ENCODE measurements at places on chromosomes 16 and 17.

GRCh38 chr16:84806256-84806889 is 13.4 kb upstream of the CRISPLD2 start:
- no peak for DNase-seq

- DNase-seq = no peak
These were observed 2.4 kb upstream of the CDH16 start for GRCh38 chr16:66920924-66921680.

- DNase-seq = peak; percentile 65
These were observed 32.6 kb upstream of the MEOX1 start for GRCh38 chr17:43694081-43694870.

DNA sequence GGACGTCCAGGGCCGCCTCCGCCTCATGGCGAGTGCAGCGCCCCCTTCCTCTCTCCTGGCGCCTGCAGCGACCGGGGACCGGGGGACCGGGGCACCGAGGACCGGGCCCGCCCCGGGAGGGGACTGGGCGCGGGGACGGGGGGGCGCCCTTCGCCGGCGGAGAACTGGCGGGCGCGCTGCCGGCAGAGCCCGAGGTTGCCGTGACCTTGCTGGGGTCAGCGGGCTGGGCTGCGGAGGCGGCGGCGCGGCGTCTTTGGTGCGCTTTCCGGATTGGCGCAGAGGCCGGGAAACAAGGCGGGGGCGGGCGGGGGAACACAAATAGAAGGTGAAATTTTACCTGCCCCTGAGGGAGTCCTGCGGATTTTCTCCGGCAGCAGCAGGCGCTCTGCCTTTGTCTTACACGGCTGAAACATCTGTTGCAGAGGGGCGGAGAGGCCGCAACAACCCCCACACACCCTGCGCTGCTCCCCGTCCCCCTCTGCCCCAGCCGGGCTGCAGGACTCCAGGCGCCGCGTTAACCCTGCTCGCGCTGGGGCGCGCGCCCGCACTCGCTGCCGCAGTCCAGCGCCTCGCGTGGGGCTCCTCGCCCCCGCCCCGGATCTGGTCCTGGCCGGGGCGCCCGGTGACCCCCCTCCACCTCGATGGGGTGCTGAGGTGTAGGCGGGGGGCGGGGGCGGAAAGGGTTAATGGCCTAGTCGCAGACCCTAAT is 53.5 kb downstream of the SREBF1 start:
- peak; percentile 32 for DNase-seq

DNA sequence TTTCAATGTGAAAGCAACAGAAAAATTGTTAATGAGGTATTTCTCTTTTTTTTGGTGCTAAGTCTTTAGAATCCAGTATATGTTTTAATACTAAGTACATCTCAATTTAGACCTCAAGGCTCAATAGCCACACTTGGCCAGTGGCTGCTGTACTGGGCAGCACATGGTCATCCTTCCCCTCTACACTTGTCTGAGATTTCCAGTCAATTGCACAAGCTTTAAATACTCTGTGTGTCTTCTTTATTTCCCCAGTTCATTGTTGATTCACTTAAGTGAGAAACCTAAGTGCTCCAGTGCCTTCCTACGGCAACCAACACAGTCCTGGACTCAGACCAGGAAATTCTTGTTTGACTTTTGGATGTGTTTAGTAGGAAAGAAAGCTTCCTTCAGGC is 62.2 kb downstream of the TNRC6C start:
- no peak for DNase-seq

- DNase-seq = no peak
These were observed 65.2 kb upstream of the SMIM36 start for GRCh38 chr17:55576237-55576995.

- no peak for DNase-seq
These were observed 228.7 kb upstream of the ASIC2 start for GRCh38 chr17:33521784-33522183.

DNA sequence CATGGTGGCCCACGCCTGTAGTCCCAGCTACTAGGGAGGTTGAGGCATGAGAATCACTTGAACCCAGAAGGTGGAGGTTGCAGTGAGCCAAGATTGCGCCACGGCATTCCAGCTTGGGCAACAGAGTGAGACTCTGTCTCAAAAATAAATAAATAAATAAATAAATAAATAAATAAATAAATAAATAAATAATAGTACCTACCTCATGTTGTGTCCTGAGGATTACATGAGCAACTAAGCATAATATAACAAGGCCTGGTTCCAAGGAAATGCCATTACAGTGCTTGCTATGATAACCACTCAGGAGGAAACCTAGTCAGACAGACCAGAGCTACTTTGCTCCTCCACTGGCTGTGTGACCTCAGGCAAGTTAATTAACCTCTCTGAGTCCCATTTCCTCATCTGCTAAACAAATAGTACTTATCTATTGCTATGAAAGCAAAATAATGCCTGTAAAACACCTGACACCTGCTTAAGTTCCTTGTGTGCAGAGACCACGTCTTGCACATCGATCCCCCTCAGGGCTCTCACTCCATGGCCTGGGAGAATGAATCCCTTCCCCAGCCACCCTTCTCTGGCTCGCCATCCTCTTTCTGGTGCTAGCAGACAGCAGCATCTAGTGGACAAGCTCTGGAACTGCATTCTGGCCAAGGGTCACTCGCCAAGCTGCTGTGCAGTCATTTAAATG is 7.5 kb downstream of the EPOP start:
- DNase-seq = peak; percentile 23

DNA sequence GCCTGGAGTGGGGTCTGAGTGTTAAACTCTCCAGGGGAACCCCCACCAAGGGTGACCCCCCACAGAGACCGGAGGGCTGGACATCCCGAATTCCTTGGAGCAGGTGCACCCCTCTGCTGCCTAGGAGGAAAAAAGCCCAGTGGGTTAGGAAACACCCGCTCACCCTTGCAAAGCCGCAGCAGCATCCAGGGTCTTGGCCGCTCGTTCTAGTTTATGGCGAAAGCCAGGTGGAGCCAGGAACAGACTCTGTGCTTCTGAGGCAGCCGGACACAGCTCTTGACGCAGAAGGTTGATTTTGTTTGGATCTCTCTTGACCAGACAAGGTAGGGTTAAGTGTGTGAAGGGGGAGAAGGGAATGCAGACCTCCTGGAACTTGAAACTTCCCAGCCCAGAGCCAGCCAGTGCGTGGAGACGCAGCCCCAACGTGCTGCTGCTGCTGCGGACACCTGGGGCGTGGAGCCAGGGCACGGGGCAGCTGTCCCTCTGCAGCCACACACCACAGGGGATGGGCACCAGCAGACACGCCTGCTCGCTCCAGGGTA is 154.5 kb downstream of the LAT start:
- no peak for DNase-seq

- no peak for DNase-seq
These were observed 6.1 kb upstream of the HEATR3 start for GRCh38 chr16:50059669-50060068.
